ENCODE measurements at places on chromosomes 3 and 15.

DNA sequence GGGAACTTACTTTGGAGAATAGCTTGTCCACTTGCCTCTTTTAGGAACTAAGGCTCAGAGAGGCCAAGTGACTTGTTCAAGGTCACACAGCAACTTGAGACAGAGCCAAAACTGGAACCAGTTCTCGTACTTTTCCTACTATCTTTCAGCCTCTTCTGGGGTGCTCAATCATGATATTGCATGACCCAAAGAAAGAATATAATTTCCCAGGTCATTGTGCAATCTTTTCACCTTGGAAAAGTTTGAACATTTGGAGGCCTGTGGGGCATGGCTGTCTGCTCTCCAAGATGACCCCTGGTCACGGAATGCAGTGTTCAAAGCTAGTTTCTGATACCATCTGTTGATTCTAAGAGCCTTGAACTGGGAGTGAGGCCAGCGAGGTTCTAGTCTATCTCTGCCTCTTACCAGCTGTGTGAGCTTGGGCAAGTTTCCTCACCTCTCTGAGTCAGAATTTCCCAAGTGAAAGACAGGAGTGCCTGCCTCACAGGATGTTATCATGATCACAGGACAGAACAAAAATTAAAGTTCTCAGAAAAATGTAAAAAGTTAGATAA lies 89.7 kb downstream of the BDH1 start:
- DNase-seq = peak; percentile 96

GRCh38 chr3:66625505-66626216 lies 124.8 kb upstream of the LRIG1 start:
- no peak for DNase-seq

DNA sequence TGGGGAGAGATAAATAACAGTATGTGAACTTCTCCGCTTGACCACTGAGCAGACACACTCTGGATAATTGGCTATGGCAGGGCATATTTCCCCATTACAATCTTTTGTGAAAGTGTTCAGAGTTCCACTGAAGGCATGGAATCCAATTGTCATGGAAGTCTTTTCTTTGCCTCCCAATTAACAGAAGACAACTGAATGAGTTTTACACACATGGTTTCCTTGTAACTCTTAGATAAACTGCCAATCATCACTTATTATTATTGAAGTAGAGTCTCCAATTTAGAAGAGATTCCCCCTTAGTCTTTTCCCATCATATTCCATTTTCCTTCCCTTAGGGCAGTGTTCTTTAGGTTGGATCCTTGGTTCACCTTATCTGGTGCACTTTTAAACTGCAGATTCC lies 308.3 kb downstream of the NR2F2 start:
- DNase-seq = no peak

GRCh38 chr3:13191016-13191415 lies 117.8 kb upstream of the IQSEC1 start:
- DNase-seq = no peak

DNA sequence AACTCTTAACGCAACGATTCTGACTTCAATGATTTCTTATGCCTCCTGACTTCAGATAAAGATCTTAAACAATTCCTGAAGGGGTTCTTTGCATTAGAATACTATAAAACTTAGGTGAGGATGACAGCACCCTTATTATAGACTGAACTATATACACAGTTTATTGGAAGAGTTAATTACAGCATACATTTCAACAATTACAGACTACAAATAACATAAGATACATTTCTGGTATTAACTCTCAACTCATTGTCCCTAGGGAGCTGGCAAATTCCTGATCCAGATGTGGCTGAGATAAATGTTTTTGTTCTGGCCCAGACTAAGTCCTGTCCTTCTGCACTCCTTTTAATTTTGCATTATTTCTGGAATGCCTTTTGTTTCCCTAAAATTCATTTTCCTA lies 155.5 kb upstream of the TMC3 start:
- no peak for DNase-seq

GRCh38 chr3:38472342-38472741 lies 18.7 kb downstream of the ACVR2B start:
- no peak for DNase-seq

- DNase-seq = no peak
Measured at GRCh38 chr15:38826880-38827279, 262.3 kb upstream of the RASGRP1 start.

DNA sequence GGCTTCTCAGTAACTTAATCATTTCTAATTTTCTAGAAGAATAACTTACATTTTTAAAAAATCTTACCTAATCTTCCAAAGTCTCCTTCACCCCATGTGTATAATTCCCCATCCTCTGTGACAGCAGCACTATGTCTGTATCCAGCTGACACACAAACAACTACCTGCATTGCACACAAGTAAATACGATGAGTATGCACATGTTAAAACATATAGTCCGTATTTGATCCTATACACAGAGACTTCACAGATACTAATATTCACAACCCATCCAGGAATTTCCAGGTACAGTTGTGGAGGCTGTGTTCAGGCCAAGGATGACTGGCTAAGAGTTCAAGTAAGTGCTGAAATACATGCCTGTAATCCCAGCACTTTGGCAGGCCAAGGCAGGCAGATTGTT lies 78.6 kb downstream of the HERC1 start:
- DNase-seq = no peak

DNA sequence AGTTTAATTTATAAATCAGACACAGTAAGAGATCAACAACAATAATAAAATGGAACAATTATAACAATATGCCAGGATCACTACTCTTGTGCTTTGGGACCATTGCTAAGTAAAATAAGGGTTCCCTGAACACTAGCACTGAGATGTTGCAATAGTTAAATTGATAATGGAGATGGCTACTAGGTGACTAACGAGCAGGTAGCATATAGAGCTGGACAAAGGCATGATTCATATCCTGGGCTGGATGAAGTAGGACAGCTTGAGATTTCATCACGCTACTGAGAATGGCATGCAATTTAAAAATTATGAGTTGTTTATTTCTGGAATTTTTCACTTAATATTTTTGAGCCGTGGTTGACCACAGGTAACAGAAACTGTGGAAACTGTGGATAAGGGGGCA lies 20.7 kb upstream of the MYZAP start:
- DNase-seq = peak; percentile 85

GRCh38 chr3:13492048-13492447 lies 11.9 kb downstream of the HDAC11 start:
- DNase-seq = no peak

DNA sequence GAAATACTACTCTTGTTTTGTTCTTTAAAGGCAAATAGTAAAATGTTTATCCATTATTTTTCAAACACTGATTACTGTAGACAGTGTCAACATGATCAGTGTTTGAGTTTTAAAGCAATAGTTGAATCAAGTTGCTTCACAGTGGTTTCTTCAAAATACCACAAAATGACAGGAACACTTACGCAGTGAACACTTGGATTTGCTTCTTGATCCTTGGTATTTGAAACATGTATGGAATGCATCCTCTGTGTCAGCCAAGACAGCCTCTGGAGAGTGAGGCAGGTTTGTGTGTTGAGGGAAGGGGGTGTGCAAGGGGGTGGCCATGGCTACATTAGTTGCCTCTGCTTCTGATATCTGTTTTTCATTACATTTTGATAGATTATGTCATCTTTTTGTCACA lies 413.0 kb downstream of the RBMS3 start:
- DNase-seq = peak; percentile 98

DNA sequence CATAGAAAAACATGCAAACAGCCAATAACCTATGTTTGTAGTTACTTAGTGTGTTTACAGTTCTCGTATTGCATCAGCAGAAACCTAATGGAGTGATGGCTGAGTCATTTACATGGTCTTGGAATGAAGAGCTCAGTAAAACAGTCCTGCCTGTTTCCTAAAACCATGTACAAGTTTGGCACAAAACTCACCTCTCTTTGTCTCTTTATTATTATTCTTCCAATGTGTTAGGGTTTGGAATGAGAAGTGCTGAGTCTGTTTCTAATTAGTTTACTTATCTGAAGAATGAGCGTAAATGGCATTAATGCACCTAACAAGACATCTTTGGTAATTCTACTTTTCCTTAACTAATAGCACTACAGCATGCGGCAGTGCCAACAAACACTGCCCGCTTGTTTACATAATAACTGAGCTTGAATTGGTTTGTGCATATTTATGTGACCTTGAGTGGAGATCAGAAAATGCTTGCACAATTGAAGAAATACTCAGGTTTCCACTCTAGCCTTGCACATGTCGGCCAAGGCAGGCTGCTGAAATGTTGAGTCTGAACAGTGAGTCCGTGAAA lies 385.4 kb upstream of the SEMA6D start:
- peak; percentile 73 for DNase-seq

GRCh38 chr3:65406470-65406869 lies 632.2 kb downstream of the MAGI1 start:
- DNase-seq = peak; percentile 50

GRCh38 chr3:4588466-4588865 lies 95.3 kb downstream of the ITPR1 start:
- peak; percentile 65 for DNase-seq

DNA sequence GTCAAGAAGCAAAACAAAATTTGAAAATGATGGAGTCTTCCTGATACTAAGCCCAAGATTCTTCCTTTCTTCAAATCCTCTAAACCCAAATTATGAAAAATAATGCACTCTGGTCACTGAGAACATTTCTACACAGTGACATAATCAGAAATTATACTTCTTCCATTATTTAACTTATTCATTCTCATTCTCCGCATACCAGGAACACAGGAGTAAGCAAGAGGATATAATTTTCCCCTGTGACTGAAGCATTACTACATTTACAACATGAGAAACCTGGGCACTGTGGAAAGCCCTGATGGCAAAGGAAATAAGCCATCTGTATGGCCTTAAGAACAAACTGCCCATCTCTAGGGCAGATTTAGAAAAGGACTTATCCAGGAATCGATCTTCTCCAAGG lies 47.0 kb downstream of the EXD1 start:
- peak; percentile 63 for DNase-seq

DNA sequence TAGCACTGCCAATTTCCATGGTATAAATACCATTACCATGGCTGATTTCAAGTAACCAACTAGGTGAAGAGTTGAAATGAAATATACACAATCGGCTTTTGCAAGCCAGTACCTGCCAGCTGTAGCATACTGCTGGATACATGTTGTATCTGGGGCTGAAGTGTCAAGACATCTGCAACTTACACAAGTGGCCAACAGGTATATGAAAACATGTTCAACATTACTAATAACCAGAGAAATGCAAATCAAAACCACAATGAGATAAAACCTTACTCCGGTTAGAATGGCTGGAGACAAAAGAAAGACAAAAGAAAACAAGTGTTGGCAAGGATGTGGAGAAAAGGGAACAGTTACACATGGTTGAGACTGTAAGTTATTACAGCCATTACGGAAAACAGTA lies 11.6 kb downstream of the ATOSA start:
- DNase-seq = no peak

- DNase-seq = no peak
Measured at GRCh38 chr15:28079313-28079969, 19.7 kb downstream of the OCA2 start.

DNA sequence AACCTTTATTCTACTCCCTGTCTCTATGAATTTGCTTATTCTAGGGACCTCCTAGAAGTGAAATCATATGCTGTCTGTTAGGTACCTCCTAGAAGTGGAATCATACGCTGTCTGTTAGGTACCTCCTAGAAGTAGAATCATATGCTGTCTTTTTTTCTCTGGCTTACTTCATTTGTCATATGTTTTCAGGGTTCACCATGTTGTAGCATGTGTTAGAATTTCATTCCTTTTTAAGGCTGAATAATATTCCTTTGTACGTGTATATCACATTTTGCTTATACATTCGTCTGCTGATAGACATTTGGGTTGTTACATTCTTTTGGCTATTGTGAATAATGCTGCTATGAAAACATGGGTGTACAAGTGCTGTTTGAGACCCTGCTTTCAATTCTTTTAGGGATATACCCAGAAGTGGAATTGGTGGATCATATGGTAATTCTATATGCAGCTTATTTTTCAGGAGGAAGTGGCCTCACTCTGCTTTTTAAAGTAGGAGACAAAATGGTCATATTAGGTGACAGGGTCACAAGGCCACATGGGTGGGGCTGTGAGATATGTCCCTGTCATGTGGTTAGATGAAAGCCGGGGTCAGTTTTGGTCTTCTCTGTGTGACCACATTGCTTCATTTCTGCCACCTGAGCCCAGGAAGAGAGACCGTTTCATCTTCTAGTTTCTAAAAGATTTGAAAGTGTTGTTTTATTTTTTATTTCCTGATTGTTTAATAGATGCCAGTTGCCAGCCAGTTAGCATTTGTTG lies 76.7 kb downstream of the FLNB start:
- no peak for DNase-seq

- DNase-seq = no peak
Measured at GRCh38 chr3:34405159-34405558, 606.7 kb downstream of the PDCD6IP start.

DNA sequence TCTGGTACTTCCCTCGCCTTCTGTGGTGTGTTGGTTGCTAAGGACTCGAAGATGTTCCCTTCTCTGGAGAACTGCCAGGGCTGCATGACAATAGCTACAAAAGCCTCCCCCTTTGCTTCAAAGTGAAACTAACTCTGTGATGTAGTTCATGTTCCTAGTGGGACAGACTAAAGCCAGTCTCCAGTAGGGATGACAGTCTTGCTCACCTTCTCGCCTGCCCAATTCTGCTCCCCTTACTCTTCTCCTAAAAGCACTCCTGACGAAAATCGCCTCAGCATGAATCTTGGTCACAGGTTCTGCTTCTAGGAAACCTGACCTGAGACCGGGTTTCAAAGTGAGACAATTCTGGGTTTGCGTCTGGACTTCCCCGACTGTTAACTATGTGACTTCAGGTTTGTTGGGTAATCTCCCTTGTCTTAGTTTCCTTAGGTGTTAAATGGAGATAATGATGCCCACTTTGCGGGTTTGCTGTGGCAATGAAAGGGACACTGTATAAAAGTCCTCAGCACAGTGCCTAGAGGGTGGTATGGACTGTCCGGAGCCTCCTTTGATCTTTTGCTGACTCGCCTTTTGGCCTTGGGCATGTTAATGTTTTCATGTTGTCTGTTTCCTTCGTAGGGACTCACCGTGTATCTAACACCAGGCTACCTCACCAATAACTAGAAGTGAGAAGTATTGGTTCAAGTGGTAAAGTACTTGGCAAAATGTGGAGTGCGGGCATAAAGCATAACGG lies 24.9 kb upstream of the THRB start:
- no peak for DNase-seq

DNA sequence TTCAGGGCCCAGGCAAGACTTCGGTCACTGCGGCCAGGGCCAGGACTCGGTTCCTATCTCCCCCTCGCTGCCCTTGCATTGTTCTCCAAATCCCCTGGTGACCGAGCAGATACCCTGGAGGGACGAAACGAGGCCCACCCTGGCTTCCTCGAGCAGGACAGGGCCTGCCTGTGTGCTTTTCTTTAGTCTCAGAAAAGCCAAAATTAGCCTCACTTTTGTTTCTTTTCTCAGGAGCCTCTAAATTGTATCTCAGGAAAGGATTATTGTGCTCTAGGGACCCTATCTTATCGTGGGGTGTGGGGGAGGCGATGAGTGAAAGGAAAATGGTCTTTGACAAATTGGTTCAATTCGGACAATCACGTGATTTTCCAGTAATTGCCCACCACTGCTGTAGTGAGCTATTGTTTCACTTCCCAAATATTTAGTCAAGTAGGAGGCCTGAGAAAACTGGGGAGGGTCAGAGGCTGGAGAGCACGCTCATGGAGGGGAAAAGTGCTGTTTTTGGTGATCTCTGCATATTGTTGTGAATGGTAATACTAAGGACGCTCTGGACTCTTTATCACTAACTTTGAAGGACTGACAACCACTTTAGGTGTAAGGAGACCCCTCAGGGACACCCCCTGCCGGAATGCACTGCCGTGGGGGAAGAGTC lies 61.6 kb downstream of the TMEM44 start:
- DNase-seq = no peak
